ENCODE measurements at places on chromosomes 7 and 10.

- DNase-seq = no peak
These were observed 154.8 kb upstream of the LAMB4 start for GRCh38 chr7:108285003-108285368.

DNA sequence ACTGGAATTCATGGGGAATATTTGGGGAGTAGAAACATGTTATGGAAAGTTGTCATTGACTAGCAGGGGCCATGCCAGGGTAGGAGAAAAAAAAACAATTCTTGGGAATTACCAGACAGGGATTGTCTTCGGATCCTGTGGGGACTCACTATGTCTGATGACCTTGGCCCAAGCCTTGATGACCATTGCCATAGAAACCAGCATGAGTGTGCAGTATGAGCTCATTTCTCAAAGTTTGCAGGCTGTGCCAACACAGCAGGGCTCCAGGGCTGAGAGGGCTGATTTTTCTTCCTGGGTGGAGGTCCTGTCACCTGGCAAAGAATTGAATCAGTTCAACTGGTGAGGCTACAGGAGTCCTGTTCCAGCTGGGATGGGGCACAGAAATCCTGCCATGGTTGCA, 198.3 kb downstream of the ADRA2A start:
- no peak for DNase-seq

GRCh38 chr7:98372993-98373392, 27.9 kb downstream of the BAIAP2L1 start:
- no peak for DNase-seq

DNA sequence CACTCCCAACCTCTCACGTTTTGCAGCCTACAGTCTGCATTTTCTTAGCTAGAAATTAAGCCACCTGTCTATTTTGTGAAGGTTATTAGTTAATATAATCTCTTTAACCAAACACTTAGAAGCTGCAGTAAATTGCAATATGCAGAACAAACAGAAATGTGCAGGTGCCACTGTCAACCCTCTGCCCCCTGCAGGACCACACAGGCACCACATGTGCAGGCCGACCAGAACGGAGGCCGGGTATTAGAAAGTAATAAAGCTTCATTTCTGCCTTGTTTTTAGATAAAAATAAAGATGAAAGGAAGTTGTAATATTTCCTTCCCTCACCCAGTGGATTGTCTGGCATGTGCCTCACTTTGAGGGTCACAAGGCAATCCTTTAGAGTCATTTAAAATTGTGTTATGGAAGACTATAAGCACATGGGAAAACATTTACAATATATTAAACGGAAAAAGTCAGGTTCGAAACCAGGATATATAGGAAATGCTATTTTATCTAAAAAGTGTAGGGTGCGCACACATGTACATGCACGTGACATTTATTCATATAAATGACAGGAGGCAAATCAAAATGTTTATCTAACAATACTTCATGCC, 158.2 kb downstream of the ARHGAP12 start:
- peak; percentile 68 for DNase-seq

DNA sequence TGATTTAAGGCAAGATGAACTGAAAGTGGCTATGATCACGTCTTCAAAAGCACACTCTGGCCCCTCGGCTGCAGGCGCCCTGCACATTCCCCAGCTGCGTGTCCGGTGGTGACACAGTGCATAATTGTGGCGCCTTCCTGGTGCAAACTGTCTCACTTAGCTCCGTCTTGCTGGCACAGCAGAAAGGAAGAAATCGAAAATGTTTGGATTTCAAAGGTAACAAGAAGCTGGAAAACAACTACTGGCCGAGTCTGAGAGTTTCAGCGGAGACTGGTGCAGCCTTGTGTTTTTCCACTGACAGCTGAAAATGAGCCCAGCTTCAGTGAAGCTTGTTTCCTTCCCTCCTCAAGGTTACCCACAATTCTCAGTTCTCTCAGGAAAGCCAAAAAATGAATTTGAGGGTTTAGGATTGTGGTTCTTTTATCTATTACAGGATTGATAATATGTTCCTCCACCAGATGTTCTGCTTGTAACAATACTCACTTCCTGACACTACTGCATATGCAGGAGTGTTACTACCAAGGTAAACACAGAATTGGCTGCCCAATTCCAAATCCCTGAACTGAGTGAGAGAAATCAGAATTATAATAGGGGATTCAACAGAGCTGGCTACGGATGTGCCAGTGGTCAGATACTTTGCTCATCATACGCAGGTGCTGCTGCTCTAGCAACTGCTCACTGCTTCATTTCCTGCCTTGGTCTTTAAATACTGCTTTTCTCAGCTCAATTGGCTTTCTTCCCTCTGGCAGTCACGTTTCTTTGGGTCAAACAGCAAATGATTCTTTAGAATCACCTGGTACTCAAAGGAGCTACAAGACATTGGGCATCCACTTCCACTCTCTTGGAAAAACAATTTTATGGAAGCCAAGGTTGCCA, 63.7 kb downstream of the TRUB1 start:
- no peak for DNase-seq

DNA sequence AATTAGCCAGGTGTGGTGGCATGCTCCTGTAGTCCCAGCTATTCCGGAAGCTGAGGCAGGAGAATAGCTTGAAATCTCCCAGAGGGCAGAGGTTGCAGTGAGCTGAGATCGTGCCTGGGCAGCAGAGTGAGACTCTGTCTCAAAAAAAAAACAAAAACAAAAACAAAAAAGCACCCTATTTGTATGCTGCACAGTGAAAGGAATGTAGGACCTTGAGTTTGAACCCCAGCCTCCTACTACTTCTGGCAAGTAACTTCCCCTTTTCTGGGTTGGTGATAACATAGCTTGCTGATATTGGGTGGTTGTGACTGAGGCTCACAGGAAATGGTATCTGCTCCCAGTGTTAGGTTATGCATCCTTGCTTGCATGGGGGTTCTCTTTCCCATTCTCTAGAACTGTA, 205.3 kb downstream of the BUB3 start:
- DNase-seq = no peak

- no peak for DNase-seq
These were observed 98.9 kb upstream of the SDK1 start for GRCh38 chr7:3201937-3202710.

DNA sequence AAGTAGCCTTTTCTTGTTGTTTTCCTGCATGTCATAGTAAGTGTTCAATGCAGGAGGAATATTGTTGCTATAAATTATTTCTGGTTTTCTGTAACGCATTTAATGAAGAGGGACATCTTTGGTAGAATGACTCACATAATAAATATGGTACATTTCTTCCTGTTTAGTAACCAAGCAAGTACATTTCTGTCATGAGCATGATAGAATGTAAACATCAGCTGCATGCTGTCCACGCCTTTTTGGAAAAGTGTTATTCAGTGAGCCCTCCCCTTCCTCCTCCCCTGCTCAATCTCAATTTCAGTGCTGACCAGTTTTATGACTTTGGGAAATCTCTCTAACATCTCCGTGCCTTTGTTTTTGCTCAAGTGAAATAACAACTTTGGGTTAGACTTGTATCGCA, 664.0 kb downstream of the XPNPEP1 start:
- no peak for DNase-seq

GRCh38 chr10:22737587-22737986, 23.2 kb upstream of the PIP4K2A start:
- no peak for DNase-seq

DNA sequence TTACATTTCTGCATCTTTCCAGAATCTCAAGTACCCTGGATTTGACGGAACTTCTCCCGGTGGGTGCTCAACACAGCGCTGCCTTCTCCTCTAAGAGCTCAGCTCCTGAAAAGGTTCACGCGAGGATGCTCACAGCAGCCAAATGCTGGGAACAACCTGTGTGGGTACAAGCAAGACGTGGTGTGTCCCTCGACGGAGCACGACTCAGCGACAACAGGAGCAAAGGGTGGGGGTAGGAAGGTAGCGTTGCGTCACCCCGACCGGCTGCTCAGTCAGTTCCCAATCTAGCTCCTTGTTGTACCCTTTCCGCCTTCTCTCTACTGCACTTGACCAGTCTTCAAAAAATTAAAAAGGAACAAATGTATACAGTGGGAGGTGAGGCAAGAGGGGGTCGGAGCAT, 117.3 kb downstream of the PTPRN2 start:
- no peak for DNase-seq

DNA sequence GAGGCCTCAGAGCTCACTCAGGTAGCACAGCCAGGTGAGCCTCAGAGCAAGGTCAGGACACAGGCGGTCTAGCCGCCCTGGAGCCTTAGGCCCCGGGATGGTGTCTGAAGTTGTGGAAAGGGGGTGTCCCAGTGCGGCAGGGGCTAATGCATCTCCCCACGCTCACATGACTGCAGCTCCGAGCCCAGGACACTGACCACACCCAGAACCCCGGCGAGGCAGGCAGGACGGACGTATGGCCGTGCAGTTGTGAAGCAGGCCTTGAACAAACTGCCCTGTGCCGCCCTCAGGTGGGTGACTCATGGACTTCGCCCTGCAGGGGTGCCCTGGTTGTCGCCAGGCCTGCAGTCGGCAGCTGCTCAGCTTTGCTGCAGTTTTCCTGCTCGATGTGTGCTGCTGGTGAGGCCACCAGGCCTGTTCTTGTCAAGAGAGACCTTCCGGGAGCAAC, 5.0 kb upstream of the PRKAR1B start:
- DNase-seq = peak; percentile 19

GRCh38 chr10:93464776-93465388, 17.3 kb downstream of the MYOF start:
- no peak for DNase-seq

GRCh38 chr10:71383972-71384687, 12.6 kb upstream of the CDH23 start:
- peak; percentile 78 for DNase-seq

DNA sequence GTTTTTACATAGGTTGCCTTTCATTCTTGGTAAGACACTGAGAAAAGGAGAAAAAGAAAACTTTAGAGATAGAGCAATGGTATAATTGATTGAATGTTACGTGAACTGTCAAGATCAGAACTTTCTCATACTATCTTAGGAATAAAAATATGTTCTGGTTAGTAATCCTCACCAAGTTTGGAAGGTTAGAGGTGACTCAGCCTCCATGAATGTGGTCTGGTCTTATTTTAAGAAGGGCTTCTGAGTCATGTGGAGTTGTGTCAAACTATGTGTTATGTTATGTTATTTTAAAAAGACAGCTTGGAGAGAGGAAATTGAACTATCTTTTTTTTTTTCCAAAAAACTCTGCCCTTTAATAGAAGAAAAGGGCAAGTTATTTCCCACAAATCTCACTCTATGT, 458.6 kb upstream of the KLF6 start:
- no peak for DNase-seq

GRCh38 chr10:88946965-88947590, 5.5 kb downstream of the ACTA2 start:
- DNase-seq = no peak

DNA sequence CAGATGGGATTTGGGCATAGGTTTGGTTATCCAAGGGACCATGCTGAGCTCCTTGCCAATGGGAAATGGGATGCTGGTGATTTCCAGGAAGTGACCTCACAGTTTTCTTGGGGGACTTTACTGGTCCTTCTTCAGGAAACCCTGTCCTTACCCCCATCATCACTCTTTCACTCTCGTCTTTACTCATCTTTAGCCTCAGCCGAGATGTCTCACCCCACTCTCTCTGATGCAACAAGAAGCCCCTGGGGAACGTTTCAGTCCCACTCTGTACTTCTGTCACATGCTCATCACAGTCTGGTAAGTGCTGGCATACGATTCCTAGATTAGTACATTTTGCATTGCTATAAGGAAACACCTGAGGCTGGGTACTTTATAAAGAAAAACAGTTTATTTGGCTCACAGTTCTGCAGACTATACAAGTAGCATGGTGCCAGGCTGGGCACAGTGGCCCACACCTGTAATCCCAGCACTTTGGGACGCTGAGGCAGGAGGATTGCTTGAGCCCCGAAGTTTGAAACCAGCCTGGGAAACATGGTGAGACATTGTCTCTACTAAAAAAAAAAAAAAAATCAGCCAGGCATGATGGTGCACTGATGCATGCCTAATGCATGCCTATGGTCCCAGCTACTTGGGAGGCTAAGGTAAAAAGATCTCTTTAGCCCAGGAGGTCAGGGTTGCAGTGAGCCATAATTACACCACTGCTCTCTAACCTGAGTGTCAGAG, 63.5 kb upstream of the VKORC1L1 start:
- DNase-seq = no peak

DNA sequence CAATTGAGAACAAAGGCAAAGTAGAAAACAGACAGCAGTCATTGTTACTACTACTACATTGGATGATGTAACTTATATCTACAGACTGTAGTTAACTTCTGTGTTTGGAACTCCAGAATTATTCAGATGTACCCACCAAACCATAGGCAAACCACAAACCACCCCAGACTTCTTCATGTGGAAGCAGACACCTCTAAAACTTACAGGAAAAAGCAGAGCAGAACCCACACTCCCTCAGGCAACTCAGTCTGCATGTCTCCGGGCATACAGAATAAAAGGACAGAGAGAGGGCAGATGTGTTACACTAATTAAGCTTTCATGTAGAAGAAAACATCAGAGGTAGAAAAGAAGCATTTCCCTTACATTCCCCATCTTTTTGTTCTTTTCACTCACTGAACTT, 9.0 kb downstream of the LSM5 start:
- DNase-seq = no peak

- no peak for DNase-seq
These were observed 20.5 kb upstream of the CFAP70 start for GRCh38 chr10:73379064-73379748.

DNA sequence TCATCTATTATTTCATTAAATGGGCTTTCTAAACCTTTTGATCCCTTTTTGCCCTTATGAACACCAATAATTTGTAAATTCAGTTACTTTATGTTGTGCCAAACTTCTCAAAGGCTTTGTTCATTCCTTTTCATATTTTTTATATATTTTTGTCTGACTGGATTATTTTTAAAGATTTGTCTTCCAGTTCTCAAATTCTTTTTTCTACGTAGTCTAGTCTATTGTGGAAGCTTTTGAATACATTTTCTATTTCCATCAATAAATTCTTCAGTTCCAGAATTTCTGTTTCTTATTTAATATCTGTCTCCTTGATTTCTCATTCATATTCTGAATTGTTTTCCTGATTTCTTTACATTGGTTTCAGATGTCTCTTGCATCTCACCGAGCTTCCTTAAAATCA, 108.2 kb downstream of the CTNNA3 start:
- no peak for DNase-seq

GRCh38 chr10:61487506-61487905, 34.3 kb upstream of the TMEM26 start:
- DNase-seq = no peak

- no peak for DNase-seq
These were observed 386.7 kb downstream of the CALN1 start for GRCh38 chr7:72025381-72025960.

DNA sequence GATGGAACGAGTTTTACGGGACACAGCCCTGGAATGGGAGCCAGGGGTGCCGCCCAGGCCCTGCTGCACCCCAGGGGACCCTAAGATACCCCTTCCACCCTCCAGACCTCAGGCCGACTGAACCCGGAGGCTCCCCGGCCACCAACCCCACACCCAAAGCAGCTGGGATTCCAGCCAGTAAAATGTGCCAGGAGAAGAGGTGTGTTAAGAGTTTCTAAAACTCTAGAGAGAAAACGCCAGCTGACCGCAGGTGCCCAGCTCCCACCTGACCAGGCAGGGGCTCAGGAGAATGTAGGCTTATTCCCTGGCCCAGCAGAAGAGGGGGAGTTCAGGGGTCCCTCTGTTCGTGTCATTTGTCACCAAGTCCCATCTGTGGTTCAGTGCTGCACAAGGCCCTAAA, 17.5 kb downstream of the NUDT1 start:
- no peak for DNase-seq

DNA sequence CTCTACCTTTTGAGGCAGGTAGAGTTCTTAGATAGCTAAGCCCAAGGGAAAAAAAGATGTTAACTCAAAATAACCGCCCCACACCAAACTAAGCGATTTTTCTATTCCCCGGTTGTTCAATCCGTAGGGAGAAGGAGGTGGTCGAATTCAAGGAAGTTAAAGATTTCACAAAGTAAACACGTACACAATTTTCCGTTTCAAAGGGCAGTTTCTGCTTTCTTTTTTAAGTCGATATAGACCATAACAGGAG, 842 bp downstream of the KBTBD2 start:
- no peak for DNase-seq

Data from activated naive CD4-positive, alpha-beta T cell treated with Interleukin-2 at 50 U/mL for 16 hours (primary cell).